Effector CD4-positive, alpha-beta T cell (primary cell): ENCODE measurements at places on chromosomes 6 and 20.

GRCh38 chr20:25230166-25230831 lies 17.6 kb upstream of the PYGB start:
- no peak for DNase-seq

DNA sequence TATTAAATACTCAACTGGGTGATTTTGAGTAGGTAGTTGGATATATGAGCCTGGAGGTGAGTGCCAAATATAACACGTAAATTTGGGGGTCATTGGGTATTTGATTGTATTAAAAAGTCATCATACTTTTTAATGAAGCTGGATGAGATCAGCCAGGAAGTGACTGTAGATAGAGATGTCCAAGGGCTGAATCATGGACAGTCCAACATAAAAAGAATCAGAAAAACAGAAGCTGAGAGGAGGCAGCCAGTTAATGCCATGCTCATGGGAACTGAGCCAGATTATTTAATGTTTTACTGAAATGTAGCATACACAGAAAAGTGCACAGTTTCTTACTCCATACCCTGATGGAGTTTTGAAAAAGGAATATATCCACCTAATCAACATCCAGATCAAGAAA lies 435.5 kb upstream of the PLCB4 start:
- DNase-seq: no peak

GRCh38 chr20:59024111-59024530 lies 4.9 kb downstream of the TUBB1 start:
- no peak for DNase-seq

DNA sequence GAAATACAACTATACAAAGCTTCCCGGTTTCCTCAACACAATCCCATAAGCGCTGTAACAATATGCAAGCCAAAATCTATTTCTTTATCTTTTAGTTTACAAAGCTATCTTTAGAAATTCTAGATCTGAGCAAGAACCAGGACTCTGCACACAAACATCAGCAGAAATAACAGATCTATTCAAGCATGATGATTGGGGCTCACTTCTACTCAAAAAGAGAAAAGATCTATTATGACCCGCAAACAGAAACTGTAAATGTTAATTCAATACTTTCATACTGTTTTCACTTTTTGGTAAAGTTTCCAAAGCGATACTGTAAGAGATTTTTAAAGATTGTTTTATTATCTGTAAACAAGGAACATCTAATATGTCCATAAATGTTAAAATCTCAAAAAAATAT lies 86.6 kb downstream of the SESN1 start:
- DNase-seq: no peak

GRCh38 chr6:2448826-2449571 lies 203.6 kb upstream of the GMDS start:
- no peak for DNase-seq

DNA sequence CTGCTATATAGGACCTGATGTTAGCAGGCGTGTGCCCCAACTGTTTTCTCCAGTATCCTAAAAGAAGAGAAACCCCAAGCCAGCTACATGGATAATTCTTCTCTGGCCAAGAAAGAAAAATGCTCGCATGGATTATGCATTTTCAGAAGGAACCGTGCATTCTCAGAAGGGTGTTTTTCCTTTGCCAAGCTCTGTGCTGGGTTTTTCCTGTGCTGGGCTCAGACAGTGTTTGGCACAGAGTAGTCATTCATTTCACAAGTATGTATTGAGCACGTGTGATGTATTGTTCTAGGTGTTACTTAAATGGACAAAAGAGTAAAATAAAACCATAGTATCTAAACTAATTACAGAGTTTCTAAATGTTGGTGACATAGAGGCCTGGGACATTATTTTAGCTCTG lies 62.7 kb upstream of the ZNF133 start:
- DNase-seq: no peak
